Stomach (tissue), 19 donors: ENCODE measurements at places on chromosomes 13 and 19. TPM values are rescaled to one million over a fixed set of nuclear protein-coding genes. Genes with fewer than 3 reads are reported as not detected.
A peak's percentile ranks its signal among the peaks of the same experiment; 100 is the strongest.

DNA sequence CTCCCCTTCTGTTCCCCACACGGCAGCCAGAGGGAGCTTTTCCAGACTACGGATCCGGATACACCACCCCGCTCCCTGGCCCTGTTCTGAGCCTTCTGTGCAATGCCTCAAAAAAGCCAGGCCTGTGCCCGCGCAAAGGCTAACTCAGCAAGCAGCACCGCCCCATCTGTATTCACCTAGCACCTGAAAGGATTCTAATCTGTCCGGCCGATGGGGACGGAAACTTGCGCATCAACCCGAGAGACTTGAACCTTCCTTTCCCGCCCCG, 589 bp downstream of the ZBTB45 start:
- DNase-seq, result peak; percentile 89

ARHGAP35 gene
- 36.4 TPM for total RNA-seq

DNA sequence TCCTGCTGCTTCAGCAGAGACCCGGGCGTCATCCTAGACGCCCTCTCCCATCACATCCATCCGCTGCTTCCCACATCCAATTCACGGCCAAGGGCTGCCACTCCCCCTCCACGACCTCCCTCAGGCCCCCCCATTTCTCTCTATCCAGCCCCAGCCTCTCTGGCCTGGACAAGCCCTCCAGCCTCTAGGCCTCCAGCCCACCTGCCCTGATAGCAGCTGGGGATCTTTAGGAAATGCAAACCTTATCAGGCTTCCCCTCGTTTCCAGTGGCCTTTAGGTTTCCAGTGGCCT, 51.6 kb downstream of the PEPD start:
- DNase-seq, result no peak

DNA sequence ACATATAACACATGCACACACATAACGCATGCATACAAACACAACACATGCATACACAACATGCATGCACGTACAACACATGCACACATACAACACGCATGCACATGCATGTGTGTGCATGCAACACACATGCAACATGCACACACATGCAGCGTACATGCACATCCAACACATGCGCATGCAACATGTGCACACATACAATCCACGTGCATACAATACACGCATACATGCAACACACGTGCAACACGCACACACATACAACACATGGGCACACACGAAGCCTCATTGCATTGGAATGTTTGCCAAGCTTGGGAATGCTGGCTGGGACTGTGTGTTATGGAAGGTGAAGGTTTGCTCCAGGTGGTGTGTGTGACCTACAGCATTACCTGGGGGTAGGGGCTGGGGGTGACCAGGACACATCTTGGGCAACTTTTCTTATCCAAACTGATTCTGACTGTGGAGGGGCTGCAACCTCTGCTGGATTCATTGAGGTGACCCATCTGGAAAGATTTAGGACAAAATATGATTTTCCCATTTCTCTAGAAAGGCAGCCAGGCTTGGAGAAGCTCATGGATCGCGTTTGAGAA, 58.9 kb downstream of the SPACA7 start:
- DNase-seq, result no peak

- DNase-seq, result no peak
Measured at GRCh38 chr13:91596842-91597241, 198.4 kb downstream of the GPC5 start.

- DNase-seq, result no peak
Measured at GRCh38 chr19:10468133-10468532, 35.0 kb downstream of the KEAP1 start.

GRCh38 chr19:16025108-16026101, 50.9 kb upstream of the TPM4 start:
- peak; percentile 62 for DNase-seq

S1PR4 gene
- total RNA-seq, result 22.2 TPM

DNA sequence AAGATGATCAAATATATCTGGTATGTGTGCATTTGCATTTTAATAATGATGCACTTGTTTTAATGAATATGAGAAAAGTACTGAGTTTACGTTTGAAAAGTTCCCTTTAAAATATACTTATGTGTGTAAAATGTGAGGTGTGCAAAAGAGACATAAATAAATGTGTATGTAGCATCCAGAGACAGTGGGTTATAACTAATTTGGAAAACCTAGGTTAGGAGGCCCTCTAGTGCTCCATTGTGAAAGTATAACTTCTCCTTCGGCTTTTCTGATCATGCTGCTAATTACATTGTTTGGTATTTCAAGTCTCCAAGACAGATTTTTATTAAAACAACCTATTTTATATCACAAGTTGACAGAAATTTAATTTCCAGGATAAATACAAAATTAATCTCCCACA, 30.1 kb downstream of the SCEL start:
- DNase-seq, result no peak

TMTC4 gene
- total RNA-seq, result 38.9 TPM

DNA sequence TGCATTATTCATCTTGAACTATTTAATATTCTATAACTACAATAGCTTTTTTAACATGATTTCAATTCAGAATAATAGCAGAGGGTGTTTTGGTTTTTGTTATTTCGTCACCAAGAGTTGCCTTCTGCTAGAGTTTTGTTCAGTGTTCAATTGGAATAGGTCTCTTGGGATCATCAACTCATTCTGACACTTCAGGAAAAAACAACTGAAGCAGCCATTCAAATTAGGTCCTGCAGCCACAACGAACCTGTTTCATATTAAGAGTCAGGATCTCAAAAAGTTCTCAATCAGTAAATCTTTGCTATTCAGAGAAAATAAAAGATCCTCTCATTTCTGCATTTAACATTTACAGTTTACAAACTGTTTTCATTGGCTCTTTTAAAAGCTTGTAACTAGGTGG, 2.4 kb upstream of the CHAMP1 start:
- DNase-seq, result no peak

DNA sequence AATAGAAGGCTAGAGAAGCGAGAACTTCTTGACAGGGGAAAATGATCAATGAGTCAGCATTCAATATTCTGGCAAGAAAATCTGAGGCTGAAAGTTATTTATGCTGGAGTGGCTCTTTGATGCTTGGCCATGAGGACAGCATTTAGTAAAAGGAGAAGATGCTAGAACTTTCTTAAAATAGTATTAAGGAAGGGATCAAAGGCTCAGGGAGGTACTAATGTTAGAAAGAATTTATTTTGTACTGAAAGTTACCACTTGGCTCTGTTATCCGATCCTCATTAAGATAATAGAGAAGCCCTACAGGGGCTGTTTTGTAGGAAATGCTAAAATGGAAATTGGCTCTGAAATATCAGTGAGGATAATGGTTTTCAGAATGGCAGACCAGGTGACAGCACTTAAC, 1774.6 kb upstream of the PCDH20 start:
- no peak for DNase-seq

- peak; percentile 37 for DNase-seq
Measured at GRCh38 chr19:38073841-38074685, 150.0 kb downstream of the DPF1 start.

FAM216B gene
- not detected for total RNA-seq

GRCh38 chr19:31378404-31378803, 29.2 kb upstream of the TSHZ3 start:
- DNase-seq, result no peak

DNA sequence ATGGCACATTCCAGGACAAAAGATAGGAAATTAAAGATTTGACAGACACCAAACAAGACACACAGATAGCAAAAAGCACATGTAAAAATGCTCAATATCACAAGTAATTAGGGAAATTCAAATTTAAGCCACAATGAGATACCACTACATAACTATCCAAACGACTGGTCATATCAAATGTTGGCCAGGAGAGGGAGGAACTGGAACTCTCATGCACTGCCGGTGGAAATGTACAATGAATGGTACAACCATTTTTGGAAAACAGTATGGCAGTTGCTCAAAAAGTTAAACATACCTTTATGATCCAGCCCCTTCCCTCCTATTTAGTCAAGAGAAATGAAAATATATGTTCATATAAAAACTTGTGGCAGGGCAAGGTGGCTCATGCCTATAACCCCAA, 36.8 kb upstream of the CYP2S1 start:
- DNase-seq, result no peak

- no peak for DNase-seq
Measured at GRCh38 chr19:48396016-48396823, 2.8 kb downstream of the GRIN2D start.

DNA sequence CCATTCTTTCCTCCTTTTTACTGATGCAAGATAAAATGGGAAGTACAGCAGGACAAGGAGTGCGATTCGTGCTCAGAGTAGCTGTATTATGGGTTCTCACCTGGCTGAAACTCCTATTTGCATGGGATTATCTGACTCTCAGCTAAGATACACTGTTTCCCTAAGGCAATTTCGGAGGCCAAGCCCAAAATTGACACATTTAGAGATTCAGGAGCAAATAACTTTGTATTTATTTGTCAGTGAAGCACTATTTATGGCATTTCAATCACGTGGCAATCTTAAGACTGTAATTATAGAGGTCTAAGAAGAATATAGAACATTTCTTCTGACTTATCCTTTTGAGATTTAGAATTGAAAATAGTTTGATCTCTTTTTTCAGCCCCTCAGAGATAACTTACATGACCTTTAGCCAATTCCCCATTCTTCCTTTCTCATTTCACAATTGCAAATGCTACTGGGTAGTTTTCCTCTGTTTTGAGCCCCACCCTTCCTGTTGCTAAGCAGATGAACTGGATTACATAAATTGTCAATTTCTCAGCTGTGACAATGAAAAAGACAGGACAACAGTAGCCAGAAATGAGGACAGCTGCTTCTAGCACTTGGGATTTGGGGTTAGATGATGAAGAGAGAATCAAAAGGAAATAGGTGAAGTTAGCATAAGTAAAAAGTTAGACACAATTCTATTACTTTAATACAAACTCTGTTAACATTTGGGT, 122.7 kb upstream of the FRY start:
- no peak for DNase-seq

DNA sequence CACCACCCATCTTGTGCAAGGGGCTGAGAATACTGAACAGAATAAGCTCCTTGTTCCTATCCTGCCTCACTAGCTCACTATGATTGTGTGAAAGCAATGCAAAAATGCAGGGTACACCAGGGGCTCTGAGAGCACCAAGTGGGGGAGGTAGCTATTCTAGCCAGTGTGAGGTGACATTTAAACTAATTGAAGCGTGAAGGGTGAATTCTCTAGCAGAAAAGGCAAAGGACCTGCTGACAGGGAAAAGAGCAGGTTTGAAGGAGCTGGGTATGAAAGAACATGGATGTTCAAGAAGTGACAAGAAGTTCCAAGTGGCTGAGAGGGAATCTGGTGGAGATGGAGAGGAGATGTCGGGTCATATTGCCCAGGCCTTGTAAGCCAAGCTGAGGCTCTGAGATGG, 64.2 kb downstream of the SIAH3 start:
- DNase-seq, result no peak

DNA sequence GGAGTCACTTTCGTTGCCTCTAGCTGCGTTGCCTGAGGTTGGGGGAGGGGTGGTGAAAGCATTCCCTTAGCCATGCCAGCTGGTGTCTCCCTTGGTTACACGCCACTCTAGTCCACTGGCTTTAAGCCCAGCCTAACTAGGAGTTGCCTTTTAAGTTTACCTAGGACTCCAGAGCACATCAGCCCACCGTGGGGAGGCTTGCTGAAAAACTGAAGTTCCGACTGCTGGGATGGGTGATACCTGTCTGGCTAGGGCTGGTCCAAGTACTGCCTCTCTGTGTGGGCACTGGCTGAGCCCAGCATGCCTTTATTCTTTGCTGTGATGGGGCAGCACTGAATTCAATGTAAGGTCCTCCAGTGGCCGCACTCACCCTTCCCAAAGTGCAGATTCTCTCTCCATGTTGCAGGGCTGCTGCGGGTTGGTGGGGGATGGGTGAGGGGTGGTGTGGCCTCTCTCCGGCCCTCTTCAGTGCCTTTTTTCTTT, 11.8 kb upstream of the CEACAM1 start:
- DNase-seq, result no peak

DNA sequence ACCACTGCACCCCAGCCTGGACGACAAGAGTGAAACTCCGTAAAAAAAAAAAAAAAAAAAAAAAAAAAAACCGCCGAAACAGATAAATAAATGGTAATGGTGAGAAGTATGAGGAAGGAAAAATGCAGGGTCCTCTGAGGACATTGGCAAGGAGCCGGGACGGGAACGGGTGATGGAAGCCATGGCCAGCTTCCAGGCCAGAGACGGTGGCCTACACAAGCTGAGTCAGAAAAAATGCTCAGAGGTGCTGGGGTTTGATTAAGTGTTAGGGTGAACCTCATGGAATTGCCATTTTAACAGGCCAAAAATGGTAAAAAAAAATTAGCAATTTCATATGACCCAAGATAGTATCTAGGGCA, 866 bp upstream of the ZSWIM4 start:
- peak; percentile 92 for DNase-seq

DNA sequence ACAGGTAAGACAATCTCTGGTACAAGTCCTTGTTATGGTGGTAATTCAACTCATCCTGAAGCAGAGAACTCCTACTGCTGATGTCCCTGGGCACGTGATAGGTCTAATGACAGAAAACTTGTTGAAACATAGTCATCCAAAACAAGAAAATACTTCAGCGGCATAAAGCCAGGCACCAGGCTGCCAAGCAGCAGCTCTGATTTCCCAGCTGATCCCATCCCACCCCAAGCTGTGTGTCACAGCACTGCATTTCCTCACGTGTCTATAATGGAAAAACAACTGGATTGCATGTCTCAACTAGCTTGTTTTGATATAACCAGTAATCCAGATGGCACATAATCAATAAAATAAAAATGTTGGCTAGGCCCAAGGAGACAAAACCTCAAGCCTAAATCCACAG, 64.8 kb downstream of the MIPEP start:
- no peak for DNase-seq

CBY2 gene
- not detected for total RNA-seq

DNA sequence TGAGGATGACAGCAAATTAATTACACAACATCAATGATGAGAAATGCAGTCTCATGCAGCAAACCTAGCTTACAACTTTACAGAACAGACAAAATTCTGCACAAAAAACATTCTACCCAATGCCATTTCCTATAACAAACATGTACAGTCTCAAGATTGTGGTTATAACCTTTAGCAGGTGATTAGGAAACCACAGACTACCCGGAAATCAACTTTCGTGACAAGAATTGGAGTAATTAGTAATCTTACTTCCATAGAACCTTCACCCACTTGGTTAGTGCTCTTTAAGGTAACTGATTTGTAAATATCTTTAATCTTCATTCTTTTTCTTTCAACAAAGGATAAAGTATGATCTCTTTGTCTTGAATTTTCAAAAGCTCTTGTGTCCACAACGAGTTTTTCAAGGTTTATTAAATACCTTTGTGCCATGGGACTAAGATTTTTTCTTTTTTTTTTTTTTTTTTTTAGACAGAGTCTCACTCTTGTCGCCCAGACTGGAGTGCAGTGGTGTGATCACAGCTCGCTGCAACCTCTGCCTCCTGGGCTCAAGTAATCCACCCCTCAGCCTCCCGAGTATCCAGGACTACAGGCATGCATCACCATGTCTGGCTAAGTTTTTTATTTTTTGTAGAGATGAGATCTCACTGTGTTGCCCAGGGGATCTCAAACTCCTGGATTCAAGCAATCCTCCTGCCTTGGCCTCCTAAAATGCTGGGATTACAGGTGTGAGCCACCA, 78.8 kb downstream of the MAP4K1 start:
- peak; percentile 66 for DNase-seq
